Stimulated activated CD4-positive, alpha-beta T cell treated with anti-CD3 and anti-CD28 coated beads, TNF-alpha, amount 100 ng/mL, for 4 hours (primary cell): ENCODE measurements at places on chromosomes 11 and 22.

GRCh38 chr11:123707606-123708205 lies 33.8 kb downstream of the ZNF202 start:
- DNase-seq = peak; percentile 20

DNA sequence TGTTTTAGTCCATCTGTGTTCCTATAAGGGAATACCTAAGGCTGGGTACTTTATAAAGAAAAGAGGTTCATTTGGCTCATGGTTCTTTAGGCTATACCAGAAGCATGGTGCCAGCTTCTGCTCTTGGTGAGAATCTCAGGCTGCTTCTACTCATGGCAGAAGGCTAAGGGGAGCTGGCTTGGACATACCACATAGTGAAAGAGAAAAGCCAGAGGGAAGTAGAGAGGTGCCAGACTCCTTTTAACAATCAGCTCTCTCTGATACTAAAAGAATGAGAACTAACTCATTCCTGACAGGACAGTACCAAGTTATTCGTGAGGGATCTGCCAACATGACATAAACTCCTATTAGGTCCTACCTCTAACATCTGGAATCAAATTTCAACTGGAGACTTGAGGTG lies 1250.2 kb upstream of the CNTN5 start:
- DNase-seq = no peak

GRCh38 chr11:93984196-93984567 lies 37.0 kb upstream of the HEPHL1 start:
- no peak for DNase-seq

DNA sequence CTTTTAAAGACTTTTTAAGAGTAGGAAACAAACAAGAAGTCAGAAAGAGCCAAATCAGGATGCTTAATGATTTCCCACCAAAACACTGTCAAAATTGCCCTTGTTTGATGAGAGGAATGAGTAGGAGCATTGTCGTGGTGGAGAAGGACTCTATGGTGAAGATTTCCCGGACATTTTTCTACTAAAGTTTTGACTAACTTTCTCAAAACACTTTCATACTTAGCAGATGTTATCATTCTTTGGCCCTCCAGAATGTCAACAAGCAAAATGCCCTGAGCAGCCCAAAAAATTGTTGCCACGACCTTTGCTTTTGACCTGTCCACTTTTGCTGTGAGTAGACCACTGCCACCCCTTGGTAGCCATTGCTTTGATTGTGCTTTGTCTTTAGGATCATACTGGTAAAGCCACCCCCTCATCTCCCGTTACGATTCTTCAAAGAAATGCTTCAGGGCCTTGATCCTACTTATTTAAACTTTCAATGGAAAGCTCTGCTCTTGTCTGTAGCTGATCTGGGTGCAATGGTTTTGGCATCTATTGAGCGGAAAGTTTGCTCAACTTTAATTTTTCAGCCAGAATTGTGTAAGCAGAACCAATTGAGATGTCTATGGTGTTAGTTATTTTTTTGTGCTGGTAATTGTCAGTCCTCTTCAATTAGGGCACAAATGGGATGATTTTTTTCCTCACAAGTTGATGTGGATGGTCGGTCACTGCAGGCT lies 67.2 kb downstream of the ADM start:
- DNase-seq = no peak

GRCh38 chr11:74932797-74933196 lies 16.1 kb downstream of the XRRA1 start:
- DNase-seq = no peak

DNA sequence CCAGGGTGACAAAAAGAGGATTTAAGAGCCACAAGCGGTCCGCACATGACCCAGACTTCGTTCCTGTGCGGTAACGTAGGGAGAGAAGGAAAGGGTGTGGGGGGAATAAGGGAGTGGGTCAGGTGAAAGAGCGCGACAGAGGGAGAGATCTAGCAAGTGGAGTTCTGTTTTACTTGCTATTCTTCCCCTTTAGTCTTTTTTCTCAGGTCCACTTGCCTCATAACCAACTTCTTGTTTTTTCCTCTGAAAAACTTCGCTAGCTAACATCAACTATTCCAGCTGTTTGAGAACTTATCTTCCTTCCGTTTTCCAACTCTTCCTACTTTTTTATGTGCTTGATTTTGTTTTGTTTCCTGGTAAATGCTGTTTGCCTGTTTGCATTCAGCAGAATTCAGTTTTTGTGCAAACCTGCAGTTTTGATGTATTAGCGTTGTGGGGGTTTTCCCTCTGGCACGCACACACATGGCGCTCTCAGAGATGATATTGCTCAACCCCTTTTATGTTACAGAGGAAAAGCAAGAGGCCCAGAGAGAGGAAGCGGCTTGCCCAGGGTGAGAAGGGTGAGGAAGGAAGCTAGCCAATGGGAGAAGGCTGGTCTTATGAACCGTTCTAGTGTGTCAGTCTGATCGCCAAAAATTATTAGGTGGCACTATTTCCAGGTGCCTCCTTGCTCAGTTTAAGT lies 592 bp upstream of the CTSC start:
- no peak for DNase-seq

DNA sequence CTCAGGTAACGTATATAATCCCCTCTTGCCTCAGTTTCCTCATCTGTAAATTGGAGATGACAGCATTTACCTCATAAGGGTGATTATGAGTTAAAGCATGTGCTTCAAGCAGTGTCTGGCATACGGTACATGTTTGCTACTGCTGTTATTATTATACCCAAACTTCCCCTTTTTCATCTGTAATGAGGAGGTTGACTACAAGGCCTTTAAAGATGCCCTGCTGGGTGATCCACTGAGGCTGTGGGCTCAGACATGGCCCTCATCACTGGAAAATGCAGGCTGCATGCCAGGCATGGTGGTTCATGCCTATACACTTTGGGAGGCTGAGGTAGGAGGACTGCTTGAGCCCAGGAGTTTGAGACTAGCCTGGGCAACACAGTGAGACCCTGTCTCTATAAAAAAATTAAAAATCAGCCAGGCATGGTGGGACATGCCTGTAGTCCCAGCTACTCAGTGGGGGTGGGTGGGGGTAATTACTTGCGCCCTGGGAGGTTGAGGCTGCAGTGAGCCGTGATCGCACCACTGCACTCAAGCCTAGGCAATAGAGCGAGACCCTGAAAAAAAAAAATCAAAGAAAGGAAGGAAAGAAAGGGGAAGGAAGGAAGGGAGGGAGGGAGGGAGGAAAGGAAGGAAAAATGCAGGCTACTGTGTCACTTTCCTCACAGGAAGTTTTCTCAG lies 4.3 kb downstream of the PIK3IP1 start:
- DNase-seq = no peak

DNA sequence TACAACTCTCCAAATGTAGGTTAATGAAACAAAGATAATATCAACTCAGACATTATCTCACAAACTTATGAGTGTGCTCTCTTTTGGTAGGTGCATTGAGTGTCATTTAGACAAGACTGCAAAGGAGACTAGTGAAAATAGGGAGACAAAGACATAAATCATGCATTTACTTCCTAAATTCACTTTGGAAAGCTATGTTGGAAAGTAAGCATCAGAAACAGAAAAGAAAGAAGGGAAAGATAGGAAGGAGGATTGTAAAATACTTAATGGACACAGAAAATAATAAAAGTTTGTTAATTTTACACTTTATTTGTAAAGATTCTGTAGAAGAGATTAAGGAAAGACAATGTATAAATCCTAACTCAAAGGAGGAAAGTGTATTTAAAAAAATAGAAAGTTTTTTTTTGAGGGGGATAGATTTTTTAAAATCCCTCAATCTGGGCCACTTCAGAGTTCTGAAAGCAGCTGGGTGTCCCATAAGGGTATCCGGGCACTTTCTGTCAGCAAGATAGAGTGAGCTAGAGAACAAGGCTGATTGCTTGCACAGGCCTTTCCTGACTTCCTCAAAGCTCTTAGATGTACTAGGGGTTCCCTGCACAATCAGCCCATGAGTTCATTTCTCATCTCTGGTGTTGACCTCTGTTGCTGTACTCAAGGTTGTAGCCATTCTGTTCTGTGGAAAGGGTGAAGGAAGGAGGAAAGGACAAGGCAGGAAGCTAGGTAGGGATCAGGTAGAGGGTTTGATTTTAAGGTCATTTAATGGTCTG lies 22.4 kb upstream of the RDX start:
- no peak for DNase-seq

GRCh38 chr11:116590844-116591570 lies 181.8 kb downstream of the BUD13 start:
- no peak for DNase-seq

DNA sequence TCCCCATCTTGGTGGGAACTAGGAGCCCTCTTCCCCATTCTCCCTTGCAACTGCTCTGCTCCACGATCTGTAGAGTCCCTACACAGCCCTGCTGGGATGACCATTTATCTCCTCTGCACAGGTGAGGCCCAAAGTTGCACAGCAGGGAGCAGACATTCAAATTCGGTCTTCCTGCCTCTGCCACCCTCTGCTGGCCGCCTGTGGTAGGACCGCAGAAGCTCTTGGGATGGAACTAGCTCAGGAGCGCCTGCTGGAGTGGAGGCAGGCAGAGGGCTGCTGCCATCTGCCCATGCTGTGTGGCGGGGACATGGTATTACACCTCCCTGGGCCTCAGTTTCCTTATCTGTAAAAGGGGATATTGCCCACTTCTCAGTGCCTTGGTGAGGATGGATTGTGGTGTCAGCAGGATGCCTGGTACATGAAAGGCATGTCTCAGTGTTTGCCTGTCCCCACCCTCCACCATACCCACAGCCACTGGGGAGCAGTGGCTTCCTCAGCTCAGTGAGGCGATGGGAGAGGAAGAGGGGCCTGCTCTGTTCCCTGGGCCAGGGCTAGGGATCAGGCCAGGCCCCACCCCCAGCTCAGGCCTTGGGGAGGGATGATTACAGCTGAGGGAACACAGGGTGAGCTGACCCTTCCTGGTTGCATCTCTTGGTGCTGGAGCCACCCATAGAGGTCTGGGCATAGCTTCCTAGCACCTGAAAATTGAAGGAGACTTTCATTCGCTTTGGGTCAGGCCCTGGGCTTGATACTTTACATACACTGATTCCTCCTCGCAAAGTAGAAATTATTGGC lies 11.3 kb upstream of the OMP start:
- peak; percentile 59 for DNase-seq

DNA sequence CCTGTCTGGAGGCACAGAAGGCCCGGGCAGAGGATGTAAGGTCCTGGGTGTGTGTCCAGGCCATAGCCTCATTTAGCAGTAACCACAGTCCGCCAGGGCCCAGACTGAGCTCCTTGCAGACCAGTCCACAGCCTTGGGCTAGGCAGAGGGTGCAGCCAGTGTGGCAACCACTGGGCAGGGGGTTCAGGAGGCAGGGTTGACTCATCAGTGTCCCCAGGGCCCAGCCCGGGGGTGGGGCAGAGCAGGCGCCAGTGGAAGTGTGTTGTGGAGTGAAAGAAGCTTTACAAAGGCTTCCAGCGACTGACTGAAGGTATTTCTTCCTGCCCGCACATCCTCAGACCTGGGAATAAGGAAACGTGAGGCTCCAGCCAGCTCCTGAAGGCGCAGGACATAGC lies 27.7 kb upstream of the WNT11 start:
- no peak for DNase-seq

- no peak for DNase-seq
Observed at GRCh38 chr22:31328544-31328960, 17.6 kb downstream of the PATZ1 start.

GRCh38 chr11:94550513-94550912 lies 6.8 kb downstream of the FUT4 start:
- no peak for DNase-seq

DNA sequence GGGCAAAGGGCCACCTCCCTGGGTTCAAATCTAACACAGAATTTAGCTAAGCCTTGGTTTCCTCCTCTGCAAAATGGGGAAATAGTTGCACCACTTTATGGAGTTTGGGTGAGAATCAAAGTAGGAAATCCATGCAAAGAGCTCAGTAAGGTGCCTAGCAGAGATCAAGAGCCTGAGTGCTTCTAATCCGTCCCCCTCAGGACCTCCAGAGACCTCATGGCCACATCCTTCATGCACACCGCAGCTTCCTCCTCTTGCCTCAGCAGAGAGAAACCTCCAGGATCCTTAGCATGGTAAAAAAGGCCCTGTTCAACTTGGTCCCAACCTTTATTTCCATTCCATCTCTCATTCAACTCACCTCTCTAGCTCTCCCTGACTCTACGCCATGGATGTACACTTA lies 37.8 kb upstream of the NAV2 start:
- no peak for DNase-seq

GRCh38 chr11:11010624-11011127 lies 152.8 kb upstream of the ZBED5 start:
- DNase-seq = no peak

- no peak for DNase-seq
Observed at GRCh38 chr11:29321293-29322132, 695.3 kb downstream of the KCNA4 start.

- DNase-seq = no peak
Observed at GRCh38 chr11:108196901-108197300, 25.5 kb downstream of the NPAT start.

DNA sequence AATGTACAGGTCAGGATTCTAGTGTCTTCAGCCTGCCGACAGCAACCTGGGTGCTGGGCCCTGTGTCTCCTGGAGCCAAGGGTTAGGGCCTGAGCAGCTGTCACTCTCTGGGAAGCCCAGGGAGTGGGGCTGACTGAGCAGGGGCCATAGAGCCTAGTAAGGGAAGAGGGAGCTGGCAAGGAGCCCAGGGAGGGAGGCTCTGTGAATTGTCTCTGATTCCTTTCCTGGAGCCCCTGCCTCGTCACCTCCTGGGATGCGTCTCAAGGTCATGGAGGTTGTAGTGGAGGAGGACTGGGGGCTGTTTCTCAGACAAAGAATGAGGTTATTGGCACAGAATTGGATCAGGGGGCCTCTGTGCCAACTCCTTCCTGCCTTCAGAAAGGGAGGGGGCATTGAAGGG lies 11.8 kb downstream of the SOX10 start:
- no peak for DNase-seq

DNA sequence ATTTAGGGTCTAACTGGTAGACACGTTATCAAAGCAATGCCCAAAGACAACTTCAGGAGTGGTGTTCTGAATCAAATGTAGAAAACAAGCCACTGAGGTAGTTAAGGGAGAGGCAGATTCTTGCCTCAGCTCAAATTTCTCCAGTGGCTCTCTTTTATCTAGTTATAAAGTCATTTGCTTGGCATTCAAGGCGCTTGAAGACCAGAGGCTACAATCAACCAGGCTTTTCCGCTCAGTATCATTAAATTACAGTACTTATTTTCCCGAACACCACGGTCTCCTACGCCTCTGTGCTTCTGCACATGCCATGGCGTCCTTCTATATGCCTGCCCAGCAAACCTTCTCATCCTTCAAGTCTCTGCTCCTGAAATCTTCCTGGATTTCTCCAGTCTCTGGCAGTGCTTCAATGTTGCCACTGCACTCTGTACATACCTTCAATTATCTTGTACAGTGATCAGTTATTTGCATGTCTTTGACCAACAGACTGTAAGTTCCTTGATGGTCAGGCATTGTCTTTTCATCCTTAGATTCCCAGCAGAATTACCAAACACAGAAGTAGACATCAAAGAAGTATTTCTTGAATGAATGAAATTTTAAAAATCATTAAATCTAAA lies 1.4 kb downstream of the POGLUT3 start:
- no peak for DNase-seq

- DNase-seq = no peak
Observed at GRCh38 chr11:17405232-17406005, 17.0 kb upstream of the KCNJ11 start.
